ENCODE measurements at places on chromosomes 6 and 20.

- no peak for DNase-seq
These were observed 79.5 kb downstream of the BCAS1 start for GRCh38 chr20:53990768-53991450.

DNA sequence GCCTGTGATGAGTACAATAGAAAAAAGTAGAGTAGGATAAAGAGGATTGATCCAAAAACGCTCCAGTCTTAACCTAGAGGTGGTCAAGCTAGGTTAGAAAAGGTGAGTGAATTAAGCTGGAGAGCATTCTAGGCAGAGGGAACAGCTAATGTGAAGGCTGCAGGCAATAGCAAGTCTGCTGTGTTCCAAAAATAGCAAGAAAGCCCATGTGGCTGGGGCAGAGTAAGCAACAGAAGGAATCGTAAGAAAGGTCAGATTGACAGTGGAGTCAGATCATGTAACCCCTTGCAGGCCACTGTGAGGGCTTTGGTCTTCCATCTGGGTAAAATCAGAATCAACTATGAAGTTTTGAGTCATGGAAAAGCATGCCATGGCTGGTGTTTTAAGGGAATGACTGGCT, 155.0 kb downstream of the OPN5 start:
- DNase-seq, result no peak

DNA sequence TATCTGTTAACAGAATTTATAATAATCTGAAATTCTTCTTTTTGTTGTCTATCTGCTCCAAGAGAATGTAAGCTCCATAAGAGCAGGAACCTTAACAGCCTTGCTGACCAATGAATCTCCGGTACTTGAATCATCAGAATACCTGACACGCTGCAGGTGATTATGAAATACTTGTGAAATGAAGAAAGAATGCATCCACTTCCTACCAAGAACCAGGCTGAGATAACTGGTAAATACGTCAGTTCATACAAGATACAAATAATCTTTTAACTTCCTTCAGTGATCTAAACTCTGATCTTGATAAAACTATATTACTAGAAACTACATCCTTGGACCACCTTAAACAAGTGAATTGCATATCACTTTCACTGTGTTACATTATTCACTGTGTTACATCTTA, 116.2 kb downstream of the MAP3K5 start:
- DNase-seq, result no peak

DNA sequence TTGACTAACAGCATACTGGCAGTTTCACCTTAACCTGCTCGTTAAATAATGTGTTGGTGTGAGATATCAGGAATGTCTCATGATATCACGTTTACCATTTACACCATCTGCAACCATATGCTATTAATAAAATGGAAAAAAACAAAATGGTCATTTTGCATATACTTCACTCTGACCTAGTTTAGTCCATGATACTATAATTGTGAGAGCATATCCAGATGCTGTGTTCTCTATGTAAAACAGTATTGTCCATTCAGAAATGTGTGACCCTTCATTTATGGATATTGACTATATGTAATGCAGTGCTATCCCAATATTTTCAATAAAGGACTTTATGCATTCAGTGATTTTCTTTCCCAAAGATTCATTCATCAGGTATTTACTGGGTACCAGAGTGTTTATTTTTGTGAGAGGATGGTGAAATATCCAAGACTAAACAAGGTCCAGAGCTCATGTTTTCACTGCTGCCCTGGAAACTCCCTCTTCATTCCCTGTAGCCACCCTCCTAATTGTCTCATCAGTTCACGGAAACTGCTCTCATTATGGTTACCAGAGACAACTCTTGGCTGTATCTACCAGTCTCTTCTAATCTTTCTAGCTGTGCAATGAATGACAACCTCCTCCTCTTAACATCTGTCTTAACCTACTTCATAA, 25.7 kb upstream of the HINT3 start:
- no peak for DNase-seq

DNA sequence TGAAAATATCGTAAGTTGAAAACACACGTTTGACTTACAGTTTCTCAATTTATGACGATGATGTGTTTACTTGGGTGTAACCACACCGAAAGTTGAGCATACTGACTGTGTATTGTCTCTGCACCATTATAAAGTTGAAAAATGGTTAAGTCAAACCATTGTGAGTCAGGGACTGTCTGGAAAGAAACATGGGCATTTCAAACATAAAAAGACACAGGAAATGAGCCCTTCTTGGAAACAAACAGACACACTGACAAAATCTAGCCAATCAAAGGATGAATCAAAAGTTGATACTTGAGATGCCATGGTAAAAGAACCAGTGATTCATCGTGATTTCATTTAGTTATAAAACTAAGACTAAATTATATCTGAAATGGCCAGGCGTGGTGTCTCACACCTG, 5.3 kb downstream of the POPDC3 start:
- DNase-seq, result peak; percentile 91

GRCh38 chr6:14270925-14271788, 153.6 kb downstream of the CD83 start:
- DNase-seq, result peak; percentile 97

DNA sequence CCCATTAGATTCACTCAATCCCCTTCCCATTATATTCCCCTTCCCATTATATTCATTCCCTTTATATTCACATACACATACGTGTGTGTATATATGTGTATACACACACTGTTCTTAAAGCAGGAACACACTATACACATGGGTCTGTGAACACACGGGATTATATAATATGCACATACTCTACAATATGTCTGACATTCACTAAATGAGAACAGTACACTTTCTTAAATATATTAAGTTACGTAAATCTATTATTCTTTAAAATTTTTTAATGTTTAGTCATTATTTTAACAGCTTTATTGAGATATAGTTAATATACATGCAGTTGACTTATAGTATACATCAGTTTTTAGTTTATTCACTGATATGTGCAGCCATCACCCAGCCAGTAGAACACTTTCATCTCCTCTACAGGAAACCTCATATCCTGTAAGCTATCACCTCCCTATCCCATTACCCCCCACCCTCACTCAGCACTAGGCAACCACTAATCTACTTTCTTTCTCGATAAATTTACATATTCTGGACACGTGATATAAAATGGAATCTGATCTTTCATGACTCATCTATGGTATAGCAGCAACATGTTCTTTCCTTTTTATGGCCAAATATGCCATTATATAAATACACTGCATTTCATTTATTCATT, 13.9 kb upstream of the SUMO4 start:
- DNase-seq, result no peak

- no peak for DNase-seq
These were observed 9.4 kb downstream of the CST4 start for GRCh38 chr20:23679133-23680092.

DNA sequence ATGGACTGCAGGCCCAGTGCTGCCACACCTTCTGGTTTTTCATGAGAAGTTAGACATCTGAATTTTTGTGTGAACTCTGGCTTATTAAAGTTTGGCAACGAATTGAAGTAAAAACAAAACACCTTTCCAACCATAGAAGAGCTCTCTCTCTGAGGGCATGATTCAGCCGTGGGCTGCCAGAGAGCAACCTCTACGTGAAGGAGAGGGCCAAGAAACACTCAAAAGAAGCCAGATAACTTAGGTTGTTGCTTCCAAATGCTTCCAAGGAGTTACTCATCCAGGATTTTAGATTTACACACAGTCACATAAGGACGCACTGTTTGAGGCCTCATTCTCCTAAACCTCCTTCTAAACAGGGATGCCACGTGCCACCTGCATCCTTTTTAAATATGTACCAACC, 65.5 kb downstream of the NRN1 start:
- DNase-seq, result peak; percentile 89

DNA sequence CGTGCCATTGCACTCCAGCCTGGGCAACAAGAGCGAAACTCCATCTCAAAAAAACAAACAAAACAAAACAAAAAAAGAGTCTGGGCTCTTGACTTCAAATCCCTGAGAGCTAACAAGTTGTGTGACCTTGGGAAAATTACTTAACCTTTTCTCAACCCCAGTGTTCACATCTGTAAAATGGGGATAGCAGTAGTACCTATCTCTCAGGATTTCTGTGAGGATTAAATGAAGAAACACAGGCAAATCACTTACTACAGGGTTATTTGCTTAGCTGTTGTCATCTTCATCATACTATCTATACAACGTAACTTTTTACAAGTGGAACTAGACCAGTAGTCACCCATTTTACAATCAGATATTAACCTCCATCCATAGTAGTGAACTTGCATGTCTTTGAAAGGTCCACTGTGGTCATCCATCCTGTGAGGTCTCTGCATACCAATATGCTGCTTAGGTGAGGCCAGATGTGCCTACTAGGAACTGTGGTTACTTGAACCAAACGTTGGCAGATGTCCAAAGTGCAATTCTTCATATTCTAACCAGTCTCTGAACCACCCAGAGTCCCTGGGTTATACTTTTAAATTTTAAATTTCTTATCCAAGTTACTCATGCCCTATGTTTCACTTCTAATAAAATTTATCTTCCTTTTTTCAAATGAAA, 128.9 kb upstream of the BEND3 start:
- DNase-seq, result peak; percentile 15

- no peak for DNase-seq
These were observed 50.0 kb upstream of the SLC22A23 start for GRCh38 chr6:3506751-3507383.

GRCh38 chr20:20215976-20216727, 151.8 kb upstream of the INSM1 start:
- DNase-seq, result no peak

DNA sequence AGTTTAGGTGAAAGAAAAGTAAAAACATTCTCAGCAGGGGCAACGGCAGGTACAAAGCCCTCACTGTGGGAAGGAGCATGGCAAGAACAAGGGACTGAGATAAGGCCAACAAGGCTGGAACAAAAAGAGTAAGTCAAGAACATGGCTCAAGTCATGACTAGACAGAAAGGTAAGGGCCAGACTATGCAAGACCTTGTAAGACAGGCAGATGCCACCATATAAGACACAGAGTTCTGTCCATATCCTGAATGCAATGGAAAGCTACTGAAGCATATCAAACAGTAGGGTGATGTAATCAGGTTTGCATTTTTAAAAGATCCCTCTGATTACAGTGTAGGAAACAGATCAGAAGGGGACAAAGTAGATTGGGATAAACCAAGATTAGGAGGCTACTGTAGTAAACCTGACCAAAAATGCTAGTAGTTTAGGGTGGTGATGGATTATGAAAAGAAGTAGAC, 5.5 kb downstream of the REV3L start:
- no peak for DNase-seq

DNA sequence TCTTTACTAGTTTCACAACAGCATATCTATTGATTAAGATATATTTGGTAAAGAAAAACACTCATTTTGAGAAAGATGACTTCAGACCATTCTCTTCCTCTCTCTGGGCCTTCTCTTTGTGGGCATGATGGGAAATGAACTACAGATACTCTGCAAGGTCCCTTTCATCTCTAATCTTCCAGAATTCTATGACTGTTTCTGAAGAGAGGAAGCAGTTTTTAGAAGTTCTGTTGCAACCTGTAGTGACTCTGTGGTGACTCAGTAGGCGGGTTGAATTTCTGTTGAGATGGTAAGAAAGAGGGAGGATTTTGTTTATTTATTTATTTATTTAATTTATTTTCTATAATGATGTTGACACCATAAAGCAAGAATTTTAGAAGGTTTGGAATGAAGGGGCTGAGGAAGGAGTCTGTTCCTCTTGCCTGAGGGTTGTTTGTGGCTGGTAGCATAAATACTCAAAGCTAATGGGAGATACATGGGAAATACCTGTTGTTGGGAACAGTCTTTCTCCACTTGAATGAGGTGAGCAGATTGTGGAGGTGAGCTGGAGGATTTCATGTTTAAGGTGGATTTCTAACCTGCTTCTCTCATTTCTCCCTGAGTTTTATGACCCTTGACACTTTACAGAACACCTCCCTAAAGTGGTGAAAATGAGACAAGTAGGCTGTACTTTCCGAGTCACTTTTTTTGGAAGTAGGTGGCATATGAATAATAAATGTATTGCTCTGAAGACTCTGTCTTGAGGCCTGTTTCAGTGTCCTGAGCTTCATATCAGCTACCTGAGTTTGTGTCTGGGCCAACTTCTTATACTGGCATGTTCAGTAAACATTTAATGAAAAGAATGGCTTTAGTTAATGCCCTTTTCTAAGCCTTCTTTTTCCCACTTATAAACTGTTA, 15.0 kb downstream of the ACSS2 start:
- peak; percentile 64 for DNase-seq

DNA sequence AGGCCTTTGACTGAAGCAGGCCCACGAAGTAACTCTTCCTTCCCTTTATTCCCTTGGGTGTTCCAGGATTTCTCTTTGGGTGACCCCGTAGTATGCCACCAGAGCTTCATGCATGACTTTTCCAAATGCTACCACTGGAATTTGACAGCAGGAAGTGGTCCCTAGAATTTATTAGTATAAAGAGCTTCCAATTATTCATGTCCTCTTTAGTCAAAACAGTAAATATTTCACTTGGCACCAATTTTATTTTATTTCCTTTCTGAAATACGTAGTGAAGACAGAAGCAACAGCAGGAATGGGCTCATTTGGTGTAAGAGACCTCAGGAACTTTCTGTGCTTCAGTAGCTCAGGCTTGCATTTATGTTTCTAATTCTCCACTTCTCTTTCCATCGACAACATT, 151.3 kb downstream of the LCA5 start:
- no peak for DNase-seq

DNA sequence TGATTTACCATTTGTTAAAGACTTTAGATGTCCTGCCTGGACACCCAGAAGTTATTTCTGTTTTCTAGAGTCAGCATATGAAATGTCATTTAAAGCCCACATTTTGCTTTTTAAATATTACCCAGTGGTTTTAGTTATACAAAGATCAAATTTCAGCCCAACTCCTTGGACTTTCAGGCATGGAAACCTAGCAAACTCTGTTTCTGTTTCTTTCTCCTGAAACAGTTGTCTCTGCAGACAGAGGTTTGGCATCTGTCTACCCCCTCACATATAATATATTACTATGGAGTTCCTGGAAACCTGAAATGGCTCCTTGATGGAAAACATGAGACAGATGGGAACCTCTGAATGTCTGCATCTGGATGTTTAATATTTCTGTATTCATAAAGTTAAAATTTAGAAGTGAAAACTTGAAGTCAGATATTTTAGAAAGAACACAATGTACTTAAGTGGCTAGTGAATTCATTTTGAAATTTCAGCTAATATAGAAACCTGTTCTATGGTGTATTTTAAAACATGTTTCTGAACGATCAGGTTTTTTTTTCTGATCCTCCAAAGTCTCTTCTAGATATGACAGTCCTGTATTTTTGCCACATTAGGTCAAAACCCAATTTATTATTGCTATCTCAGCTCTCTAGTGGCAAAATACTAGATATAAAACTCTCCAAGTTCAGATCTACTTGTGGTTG, 743.3 kb downstream of the CD109 start:
- DNase-seq, result no peak

- DNase-seq, result peak; percentile 60
These were observed 67.7 kb downstream of the PYGB start for GRCh38 chr20:25315418-25316210.

- no peak for DNase-seq
These were observed 2.7 kb downstream of the MOCS1 start for GRCh38 chr6:39931607-39932006.

Data from astrocyte (in vitro differentiated cells and primary cell).